HCT116 (cell line): ENCODE measurements at places on chromosomes 6 and 20. TPM values are rescaled to one million over a fixed set of nuclear protein-coding genes. Genes with fewer than 3 reads are reported as not detected.

CTNNBL1 gene
- total RNA-seq = 55.4 TPM

TRIM10 gene
- total RNA-seq = 0.98 TPM

CNPY3 gene
- total RNA-seq = 49.1 TPM

SIRPD gene
- total RNA-seq = not detected

SLC17A2 gene
- not detected for total RNA-seq

NHLRC1 gene
- total RNA-seq = not detected

TULP1 gene
- total RNA-seq = not detected

FGD2 gene
- 0.10 TPM for total RNA-seq

HLA-DRB1 gene
- 2.7 TPM for total RNA-seq

PRL gene
- not detected for total RNA-seq
